ENCODE measurements at places on chromosomes 11 and 22.

GRCh38 chr22:20243537-20244249, 24.4 kb downstream of the RTN4R start:
- DNase-seq: peak; percentile 44

GRCh38 chr11:118009864-118010737, 23.9 kb downstream of the IL10RA start:
- no peak for DNase-seq

DNA sequence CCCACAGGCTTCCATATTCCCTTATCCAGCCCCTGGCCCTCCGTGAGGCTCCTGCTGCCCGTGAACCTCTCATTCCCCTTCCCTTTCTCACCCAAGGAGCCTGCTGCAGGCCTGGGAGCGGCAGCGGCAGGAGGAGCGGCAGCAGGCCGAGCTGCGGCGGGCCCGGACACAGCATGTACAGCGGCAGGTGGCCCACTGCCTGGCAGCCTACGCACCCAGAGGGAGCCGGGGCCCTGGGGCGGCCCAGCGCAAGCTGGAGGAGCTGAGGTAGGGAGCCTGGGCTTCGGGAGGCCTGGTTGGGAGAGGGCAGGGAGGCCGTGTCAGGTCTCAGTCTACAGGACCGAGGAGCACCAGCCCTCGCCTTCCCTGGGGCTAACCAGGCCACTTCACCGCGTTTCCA, 8.1 kb upstream of the SART1 start:
- DNase-seq: no peak

- DNase-seq: peak; percentile 22
Observed at GRCh38 chr11:61820174-61820573, 3.4 kb upstream of the FADS1 start.

DNA sequence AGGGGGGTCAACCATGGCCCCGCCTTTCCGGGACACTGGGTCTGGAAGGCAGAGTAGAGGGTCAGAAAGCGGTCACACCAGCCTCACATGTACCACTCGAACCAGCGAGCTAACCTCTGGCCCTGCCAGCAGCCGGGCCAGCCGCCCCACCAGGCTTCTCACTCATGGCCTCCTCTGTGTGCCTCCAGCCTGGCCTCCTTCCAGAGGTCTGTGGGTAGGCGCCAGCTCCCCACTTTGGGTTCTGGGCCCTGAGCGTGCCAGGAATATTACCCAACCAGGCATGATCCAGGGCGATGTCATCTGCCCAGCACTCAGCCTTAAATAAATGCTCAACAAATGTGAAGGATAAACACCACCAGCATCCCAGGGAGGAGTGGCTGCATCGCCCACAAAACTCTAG, 5.8 kb downstream of the SCUBE1 start:
- no peak for DNase-seq

DNA sequence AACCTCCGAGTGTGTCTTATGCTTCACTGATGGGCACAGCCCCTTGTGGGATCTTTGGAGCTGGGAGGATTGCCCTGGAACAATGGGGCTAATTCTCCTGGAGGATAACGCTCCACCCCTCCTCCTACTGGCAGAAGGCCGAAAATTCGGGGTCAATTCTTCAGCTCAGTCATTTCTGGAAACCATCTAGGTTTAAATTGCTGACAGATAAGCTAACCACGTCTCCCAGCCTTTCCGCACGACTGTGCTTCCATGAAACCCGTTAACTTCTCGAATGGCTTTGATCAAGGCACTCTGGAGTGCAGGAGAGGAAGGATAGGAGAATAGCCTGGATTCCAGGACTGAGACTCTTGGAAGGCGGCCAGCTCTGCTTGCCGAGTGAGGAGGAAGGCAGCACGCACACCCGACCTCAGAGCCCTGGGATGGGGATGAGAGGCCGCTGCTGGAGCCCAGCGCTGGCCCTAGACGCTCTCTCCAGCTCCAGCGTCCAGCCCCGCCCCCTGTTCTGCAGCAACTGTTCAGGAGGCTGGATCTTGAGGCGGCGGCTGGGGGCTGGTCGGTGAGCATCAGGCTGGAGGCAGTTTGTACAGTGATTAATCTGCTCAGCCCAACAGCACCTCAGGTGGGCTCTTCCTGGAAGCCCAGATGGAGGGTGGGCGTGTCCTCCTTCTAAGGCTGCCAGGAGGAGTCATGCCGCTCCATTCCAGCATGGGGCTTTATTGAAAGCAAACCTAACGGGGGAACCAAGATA, 176.7 kb upstream of the NCAM1 start:
- DNase-seq: no peak
